ENCODE measurements at places on chromosomes 3 and 15.

GRCh38 chr15:76107169-76107568 is 47.4 kb downstream of the TMEM266 start:
- no peak for DNase-seq

DNA sequence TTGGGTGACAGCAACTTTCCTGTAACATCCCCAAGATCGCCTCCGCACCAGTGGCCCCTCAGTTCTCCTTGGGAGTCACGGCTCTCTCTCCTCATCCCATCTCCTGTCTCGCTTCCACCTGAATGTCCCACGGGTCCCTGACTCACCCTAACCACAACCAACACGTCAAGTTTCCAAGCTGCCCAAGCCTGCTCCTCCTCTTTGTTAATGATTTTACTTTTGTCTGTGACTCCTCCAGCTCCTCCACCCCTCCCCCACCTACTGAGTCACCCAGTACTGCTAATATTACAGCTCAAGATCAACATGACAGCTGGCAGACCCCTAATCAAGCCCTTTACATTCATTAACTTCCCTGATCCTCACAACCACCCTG is 39.3 kb downstream of the BDH1 start:
- DNase-seq, result no peak

DNA sequence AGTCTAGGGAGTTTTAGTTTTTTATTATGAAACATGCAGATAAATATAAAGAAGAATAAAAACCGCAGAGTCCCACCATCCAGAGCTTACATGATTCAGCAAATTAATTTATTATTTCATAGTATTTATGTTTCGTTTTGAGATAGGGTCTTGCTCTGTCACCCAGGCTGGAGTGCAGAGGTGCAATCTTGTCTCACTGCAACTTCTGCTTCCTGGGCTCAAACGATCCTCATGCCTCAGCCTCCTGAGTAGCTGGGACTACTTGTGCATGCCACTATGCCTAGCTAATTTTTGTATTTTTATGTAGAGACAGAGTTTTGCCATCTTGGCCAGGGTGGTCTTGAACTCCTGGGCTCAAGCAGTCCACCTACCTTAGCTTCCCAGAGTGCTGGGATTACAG is 13.6 kb downstream of the RNF13 start:
- DNase-seq, result no peak

DNA sequence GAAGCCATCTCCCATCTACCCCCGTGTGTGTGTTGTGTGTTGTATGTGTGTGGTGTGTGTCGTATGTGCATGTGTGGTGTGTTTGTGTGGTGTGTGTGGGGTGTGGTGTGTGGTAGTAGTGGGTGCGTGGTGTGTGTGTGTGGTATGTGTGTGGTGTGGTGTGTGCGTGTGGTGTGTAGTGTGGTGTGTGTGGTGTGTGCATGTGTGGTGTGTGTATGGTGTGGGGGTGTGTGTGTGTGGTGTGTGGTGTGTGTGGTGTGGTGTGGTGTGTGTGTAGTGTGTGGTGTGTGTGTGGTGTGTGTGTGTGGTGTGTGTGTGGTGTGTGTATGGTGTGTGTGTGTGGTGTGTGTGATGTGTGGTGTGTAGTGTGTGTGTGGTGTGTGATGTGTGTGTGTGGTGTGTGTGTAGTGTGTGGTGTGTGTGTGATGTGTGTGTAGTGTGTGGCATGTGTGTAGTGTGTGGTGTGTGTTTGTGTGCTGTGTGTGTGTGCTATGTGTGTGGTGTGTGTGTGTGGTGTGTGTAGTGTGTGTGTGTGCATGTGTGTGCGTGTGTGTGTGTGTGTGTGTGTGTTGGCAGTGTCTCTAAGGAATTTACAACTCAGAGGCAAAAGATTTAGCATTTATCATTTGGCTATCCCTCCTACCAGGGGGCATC is 156.3 kb upstream of the TMEM108 start:
- DNase-seq, result no peak

DNA sequence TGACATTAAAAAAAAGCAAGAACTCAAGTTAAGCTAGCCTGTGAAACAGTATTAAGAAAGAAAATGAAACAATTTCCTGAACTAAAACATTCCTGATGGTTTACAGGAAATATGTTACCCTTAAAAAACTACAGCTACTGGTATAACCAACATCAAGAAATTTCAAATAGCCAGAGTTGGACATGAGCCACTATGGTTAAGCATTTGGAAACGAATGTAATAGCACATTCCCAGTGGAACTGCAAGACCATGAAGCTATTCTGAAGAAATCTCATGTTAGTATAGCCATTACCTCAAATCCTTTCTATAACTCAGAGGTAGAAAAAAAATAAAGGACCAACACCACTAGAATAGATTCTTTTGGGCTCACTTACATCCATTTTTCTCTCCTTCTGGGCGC is 30.2 kb downstream of the CPNE4 start:
- no peak for DNase-seq

- no peak for DNase-seq
These were observed 15.5 kb upstream of the ZBED2 start for GRCh38 chr3:111610612-111611054.

DNA sequence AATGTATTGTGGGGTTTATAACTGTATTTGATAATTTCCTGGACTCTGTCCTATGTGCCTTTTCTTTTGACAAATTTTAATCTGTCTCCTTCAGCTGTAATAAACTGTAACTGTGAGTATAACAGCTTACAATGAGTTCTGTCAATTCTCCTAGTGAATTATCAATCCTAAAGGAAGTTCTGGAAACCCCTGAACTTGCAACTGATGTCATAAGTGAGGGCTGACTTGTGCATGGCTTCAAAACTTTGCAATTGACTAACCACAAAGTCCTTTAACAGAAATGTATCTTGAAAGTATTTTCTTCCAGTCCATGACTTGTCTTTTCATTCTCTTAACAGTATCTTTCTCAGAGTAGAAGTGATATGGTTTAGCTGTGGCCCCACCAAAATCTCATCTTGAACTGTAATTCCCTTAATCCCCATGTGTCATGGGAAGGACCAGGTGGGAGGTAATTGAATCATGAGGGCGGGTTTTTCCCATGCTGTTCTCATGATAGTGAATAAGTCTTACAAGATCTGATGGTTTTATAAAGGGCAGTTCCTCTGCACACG is 108.3 kb downstream of the TFDP2 start:
- no peak for DNase-seq

DNA sequence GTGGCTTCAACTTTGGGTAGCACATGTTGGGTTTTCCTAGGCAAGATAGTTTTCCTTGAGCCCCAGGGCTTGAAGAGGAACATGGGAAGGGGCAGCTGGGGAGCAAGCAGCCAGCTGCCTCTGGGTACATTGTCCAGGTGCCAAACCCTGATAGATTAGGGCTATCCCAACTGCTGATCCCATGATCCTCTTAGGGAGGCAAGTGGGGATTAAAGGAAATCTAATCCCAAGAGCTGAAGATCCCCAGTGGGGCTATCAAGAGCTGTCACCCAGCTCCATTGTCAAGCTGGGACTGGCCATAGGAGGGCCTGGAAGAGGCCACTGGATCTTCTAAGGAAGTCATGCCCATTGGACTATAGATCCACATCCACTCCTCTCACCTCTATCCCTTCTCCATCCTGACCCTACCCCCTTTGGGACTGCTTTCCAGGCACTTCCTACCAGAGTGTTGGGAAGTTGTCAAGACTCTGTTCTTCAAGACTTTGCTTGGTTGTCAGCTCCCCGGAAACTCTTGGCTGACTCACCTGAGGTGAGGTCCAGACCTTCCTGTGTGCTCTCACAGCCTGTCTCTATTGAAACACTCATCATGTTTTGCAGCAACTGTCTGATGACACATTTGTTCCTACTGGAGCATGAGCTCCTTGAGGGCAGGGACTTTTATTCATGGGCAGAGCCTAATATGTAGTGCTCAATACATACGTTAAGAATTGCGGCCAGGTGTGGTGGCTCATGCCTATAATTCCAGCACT is 5.9 kb downstream of the CAMK2N2 start:
- DNase-seq, result no peak

DNA sequence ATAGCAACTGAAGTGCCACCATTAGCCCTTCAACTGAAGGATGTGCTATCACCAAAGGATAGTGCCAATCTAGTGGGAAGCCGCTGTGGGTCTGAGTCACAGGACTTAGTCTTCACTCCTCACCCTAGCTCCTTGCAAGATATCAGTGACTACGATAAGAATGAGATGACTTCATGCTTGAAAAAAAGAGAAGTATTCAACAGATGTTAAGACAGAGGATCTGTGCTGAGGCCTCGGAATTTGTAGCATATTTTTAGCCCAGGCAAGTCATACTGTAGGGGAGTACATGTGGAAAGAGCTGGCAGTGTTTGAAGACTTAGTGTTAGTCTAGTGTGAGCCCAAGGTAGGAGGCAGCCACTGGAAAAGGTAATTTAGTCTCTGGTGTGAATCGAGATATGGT is 270.7 kb upstream of the LRTM1 start:
- no peak for DNase-seq

- no peak for DNase-seq
These were observed 126.4 kb downstream of the RPLP1 start for GRCh38 chr15:69578787-69579583.

DNA sequence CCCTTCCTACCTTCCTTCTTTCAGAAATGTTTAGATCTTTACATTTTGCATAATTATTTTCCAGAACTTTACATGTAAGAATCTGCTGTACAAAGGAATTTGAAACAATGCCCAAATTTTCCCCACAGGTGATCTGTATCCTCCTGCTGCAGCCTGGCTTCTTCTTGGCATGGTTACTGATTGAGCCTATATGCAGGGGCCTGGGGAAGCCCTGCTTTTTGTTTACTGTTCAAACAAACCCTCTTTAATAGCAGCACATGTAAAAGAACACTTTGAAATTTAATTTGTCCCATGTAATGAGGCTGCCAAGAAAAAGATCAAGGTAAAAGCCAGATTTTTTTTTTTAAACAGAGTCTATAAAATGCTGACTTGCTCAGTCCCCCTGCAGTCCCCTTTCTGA is 432.2 kb downstream of the TUSC7 start:
- DNase-seq, result no peak

Measured in right atrium auricular region (tissue), 2 donors.